ENCODE measurements at places on chromosomes 11 and 22. TPM values are rescaled to one million over a fixed set of nuclear protein-coding genes. Genes with fewer than 3 reads are reported as not detected.

Gene SYTL2
- polyA plus RNA-seq, result 7.9 TPM

Gene CNIH2
- 0.48 TPM for polyA plus RNA-seq

Gene CEND1
- not detected for polyA plus RNA-seq

Gene TTLL1
- polyA plus RNA-seq, result 13.7 TPM

Gene GAS2
- polyA plus RNA-seq, result 0.76 TPM

Gene OR2AT4
- polyA plus RNA-seq, result 0.02 TPM

Gene NLRP14
- polyA plus RNA-seq, result 0.08 TPM

Gene VPREB1
- not detected for polyA plus RNA-seq

Gene MICALL1
- polyA plus RNA-seq, result 9.0 TPM

Gene CST6
- polyA plus RNA-seq, result 0.30 TPM

Gene OSM
- not detected for polyA plus RNA-seq

Gene PRRG4
- polyA plus RNA-seq, result 0.17 TPM

Gene RASSF10
- not detected for polyA plus RNA-seq

Gene FBXO7
- 69.7 TPM for polyA plus RNA-seq

Gene ZNF280B
- 1.9 TPM for polyA plus RNA-seq

Gene MYRF
- 6.6 TPM for polyA plus RNA-seq

Gene MS4A8
- not detected for polyA plus RNA-seq

Gene CREB3L1
- 7.5 TPM for polyA plus RNA-seq

Gene PPP1CA
- polyA plus RNA-seq, result 54.9 TPM

Gene SPDYC
- polyA plus RNA-seq, result 0.07 TPM

Gene EHBP1L1
- polyA plus RNA-seq, result 42.4 TPM

Gene NF2
- polyA plus RNA-seq, result 6.8 TPM

Gene GNAZ
- polyA plus RNA-seq, result 7.2 TPM

Gene MMP10
- 0.61 TPM for polyA plus RNA-seq
